ENCODE measurements at places on chromosomes 2 and 18.

DNA sequence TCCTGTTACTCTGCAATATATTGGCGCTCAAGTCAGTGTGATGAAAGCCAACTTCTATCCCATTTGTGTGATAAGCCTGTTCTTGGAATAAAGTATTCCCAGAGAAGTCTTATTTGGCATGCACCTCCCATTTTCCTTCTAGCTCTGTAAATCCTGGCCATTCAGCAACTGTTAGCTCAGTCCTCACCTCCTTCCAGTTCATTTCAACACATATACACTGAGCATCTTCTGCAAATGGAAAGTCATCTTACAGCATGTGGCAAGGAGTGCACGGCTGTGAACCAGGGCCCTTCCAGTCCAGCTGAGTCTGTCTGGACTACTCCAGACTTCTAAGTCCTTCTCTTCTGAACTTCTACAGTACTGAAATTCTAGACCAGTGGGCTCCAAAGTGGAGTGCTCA, 53.1 kb downstream of the SPATS2L start:
- DNase-seq: no peak

- DNase-seq: peak; percentile 38
Observed at GRCh38 chr18:21194871-21195771, 46.9 kb upstream of the GREB1L start.

GRCh38 chr2:9234680-9235146, 28.1 kb downstream of the ASAP2 start:
- DNase-seq: no peak

DNA sequence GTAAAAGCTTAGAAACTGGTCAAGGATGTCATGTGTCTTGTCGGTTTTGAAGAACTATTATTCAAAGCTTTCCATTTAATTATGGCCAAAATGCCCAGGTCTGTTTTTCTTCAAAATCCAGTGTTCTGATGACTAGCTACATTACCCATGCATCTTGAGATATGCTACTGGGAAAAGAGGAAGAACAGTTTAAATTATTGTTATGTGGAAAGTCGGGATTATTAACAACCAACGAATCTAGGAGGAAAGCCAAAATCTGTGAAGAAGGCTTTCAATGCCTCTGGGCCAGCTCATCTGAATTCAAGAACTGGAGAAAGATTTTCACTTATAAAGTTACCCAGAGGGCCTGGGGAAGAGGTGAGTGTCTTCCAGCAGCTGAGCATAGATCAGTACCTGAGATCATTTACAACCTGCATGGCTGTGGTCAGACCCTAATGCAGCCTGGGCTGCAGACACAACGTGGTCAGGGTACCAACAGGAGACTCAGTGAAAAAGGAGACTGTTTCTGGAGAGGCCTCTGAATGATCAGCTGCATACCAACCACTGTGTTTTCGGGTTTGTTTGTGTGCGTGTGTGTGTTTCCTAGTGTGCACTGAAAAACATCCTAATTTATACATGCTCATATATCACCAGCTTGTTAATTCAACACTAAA, 308.5 kb downstream of the NRXN1 start:
- no peak for DNase-seq

- no peak for DNase-seq
Observed at GRCh38 chr2:134819334-134819733, 19.1 kb upstream of the ACMSD start.

GRCh38 chr2:56565143-56565542, 381.4 kb downstream of the CCDC85A start:
- DNase-seq: no peak

DNA sequence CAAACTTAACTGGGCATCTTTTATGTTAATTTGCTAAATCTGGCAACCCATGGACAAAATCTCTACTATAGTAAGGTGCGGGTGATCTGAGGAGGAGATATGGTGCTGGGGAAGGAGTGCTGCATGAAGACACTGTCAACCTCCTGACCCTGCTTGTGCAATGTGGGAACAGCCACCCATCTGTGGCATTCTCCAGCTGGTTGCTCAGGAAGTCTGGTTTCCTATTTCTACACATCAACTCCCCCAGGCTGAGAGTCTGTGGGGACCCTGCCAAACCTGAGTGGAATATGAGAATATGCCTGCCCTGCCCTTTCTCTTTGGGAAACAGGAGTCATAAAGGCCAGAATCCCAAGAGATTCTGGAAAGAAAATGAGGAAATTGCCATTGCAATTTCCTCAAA, 60.1 kb upstream of the PAX3 start:
- DNase-seq: no peak

DNA sequence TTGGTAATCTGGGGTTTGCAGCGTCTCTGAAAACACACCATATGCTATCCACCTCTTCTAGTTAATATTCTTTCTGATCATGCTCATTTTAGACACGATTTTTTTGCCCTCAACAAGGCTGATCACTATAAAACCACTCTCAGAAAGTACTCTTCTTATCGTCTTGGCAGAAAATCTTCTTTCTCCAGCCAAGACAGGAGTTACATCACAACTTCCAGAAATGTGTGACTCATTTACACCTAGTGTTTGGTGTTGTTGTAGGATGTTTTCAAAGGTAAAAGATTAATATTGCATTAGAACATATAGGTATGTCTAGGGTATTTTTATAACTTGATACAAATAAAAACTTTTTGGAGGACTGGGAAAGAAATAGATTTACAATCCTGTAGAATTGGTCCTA, 138.5 kb upstream of the NETO1 start:
- no peak for DNase-seq

GRCh38 chr2:217685255-217685605, 317.6 kb downstream of the TNS1 start:
- DNase-seq: peak; percentile 19

GRCh38 chr2:153291718-153292117, 186.8 kb downstream of the RPRM start:
- no peak for DNase-seq

DNA sequence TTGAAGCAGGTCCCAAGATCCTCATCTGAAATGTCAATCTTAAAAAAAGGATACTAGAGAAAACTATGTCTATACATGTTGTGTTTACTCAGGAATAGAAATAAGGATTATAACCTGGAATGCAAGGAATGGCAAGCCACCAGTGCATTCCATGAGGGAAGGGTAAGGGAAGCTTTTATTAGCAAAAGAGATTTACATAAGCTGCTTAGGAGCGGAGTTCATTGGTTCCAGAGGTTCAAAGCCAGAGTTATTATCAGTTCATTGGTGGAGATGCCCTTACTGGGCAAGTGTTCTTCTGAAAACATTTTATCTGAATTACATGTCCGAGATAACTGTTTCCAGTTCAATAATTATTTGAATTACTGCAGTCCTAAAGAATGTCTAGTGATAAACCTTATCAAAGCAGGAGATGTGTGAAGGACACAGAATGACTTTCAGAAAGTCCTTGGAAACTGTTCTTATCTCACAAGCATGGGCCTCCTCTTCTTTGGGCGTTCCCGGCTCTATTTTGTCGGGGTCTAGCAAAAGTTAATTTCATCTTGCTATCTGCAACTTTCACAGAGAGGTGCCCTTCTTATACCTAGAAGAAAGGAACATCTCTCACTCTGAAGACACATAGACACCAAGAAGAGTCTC, 23.5 kb downstream of the COMMD1 start:
- DNase-seq: no peak

DNA sequence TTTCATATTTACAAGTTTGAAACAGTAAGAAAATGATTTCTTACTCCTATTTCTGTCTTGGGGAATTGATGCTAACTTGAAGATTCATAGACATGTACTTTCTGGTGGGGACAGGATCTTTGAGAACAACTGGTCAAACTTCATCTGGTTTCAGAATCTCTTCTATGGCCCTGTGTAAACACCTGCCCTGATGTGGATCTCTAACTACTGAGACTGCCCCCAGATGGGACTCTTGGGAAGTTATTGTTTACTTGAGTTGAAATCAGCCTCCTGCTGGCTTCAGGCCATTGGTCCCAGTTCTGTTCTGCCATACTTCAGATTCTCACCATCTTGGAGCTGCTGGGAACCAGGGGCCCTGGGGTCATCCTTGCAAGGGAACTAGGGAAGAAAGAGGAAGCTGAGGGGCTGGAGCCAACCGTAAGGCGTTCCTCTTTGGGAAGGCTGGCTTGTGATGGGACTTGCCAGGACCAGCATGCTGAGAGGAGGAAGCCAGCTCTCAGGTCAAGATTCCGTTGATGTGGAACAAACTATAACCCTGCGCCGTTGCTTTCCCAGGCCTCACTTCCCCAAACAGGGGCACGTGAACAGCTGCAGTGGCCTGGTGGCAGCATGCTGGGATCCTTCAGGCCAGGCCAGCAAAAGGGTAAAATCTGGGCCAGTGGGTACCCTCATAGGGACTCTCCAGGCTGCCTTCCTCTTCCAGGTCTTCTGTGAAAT, 135.5 kb upstream of the CXCR4 start:
- DNase-seq: no peak

Data from HEK293T (cell line).